ENCODE measurements at places on chromosomes 2 and 18. TPM values are rescaled to one million over a fixed set of nuclear protein-coding genes. Genes with fewer than 3 reads are reported as not detected.

The PASK gene
- total RNA-seq: 12.3 TPM

The XIRP2 gene
- not detected for total RNA-seq

The EVX2 gene
- not detected for total RNA-seq

The LRRTM4 gene
- 2.1 TPM for total RNA-seq

The GALR1 gene
- total RNA-seq: not detected

The SKOR2 gene
- not detected for total RNA-seq

The M1AP gene
- not detected for total RNA-seq

The EMX1 gene
- 0.81 TPM for total RNA-seq

The XRCC5 gene
- 224 TPM for total RNA-seq

The ST8SIA3 gene
- total RNA-seq: not detected

The FRZB gene
- total RNA-seq: not detected

The NEDD4L gene
- 39.1 TPM for total RNA-seq

The TYW5 gene
- total RNA-seq: 9.2 TPM

The CD8B2 gene
- not detected for total RNA-seq

The CFAP65 gene
- not detected for total RNA-seq

The CCDC85A gene
- 0.70 TPM for total RNA-seq

The GATA6 gene
- total RNA-seq: 6.7 TPM

The TRIB2 gene
- total RNA-seq: not detected

The SPDYA gene
- 0.10 TPM for total RNA-seq

The TAF1B gene
- 19.4 TPM for total RNA-seq

The METTL4 gene
- 8.8 TPM for total RNA-seq

The MYL12B gene
- total RNA-seq: 553 TPM

The SERPINB13 gene
- total RNA-seq: not detected

The ANO7 gene
- 1.1 TPM for total RNA-seq

All from Caki2 (cell line).